ENCODE measurements at places on chromosomes 2 and 18.

- DNase-seq = no peak
Measured at GRCh38 chr2:98468621-98469236, 24.1 kb downstream of the INPP4A start.

GRCh38 chr2:202186641-202187202, 51.7 kb downstream of the SUMO1 start:
- DNase-seq = no peak

DNA sequence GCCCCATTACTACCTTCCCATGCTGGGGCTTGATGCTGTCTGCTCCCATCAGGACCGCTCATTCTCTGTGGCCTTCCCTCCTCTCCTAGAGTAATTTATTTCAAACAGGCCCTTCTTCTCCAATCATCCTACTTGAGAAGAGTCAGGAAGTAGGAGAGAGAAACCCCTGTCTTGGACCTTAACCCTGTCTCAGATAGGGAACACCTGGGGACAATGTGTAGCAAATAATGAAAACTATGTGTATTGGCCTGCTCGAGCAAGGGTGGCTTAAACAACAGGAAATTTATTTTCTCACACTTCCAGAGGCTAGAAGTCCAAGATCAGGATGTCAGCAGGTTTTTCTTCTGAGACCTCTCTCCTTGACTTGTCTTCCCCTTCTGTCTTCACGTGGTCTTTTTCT, 26.6 kb upstream of the NEMP2 start:
- DNase-seq = no peak

DNA sequence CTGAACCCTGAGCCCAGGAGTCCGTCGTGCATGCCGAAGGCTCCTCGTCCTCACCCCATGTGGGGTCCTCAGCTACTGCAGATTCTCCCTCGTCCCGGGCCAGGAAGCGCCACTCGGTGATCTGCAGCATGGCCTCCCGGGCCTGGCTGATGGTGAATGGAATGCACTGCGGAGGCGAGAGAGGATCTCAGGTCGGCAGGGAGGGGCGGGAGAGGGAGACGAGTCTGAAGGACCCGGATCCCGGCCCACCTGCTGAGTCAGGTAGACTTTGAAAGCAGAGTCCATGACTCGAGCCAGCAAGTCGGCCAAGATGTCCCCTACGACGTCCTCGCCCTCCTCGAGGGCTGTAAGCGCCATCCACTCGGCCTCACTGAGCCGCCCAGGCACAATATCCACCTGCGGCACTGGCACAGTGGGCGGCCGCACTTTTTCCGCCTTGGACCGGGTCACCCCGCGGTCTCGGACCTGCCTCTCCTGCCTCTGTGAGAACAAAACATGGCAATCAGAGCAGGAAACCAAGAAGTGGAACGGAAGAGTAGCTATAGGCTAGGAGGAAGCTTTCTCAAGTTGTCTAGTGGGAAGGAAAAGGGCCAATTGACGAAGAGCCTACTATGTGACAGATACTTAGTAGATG, 5.5 kb downstream of the C2orf81 start:
- DNase-seq = no peak

DNA sequence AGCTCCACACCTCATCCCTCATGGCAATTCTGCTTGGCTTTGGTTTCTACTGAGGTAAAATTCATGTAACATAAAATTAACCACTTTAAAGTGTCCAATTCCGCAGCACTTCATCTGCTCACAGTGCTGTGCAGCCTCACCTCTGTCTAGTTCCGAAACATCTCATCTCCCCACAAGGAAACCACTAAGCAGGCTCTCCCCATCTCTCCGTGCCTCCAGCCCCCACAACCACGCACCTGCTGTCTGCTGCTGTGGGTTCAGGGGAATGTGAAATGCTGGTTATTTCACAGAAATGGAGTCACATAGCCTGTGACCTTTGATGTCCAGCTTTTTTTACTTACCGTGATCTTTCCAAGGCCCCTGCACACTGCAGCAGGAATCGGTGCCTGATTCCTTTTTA, 7.7 kb upstream of the GPC1 start:
- DNase-seq = no peak

Data from NCI-H2081 treated with DMSO at 0.1 percent for 48 hours (cell line).